ENCODE measurements at places on chromosomes 1 and 21.

DNA sequence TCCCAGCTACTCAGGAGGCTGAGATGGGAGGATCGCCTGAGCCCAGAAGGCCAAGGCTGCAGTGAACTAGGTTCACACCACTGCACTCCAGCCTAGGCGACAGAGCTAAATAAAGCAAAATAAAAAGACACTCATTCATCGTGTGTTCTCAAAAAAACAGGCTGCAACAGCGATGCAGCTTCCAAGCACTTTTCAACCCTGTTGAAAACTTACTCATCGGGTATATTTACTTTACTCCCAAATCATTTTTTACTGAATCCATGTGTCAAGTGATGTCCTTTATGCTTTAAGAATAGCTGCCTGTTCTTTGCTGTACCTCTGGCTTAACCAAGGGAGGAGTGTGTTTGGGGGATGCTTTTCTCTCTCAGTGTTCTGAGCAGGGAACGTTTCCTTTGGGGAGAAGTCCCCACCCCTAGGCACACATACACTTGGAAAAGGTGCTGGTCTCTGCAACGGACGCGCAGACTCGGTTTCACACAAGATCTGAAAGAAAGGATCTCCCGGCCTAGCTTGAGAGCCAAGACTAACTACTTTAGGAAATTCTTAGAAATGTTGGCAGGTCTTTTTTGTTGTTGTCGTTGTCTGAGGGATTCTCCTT is 1.4 kb downstream of the MAP1LC3C start:
- DNase-seq: no peak

- DNase-seq: no peak
These were observed 22.2 kb downstream of the RUNX1 start for GRCh38 chr21:35026617-35027562.

DNA sequence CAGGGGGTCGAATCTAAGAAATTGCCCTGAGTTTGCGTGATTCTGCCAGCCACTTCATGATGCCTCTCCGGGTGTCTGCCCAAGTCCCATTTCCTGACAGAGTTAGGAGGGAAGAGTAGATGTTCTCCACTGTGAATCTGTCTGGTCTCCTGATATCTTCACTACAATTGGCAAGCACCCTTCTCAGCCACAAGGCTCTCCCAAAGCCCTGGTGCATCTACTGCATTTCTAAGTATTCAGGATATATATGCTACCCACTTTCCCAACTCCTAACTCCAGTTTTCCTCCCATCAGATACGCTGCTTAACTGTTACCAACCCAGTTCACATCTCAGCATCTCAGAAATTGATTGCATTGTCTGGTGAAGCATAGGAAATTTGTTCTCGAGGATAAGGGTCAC is 25.9 kb upstream of the OVAAL start:
- no peak for DNase-seq

DNA sequence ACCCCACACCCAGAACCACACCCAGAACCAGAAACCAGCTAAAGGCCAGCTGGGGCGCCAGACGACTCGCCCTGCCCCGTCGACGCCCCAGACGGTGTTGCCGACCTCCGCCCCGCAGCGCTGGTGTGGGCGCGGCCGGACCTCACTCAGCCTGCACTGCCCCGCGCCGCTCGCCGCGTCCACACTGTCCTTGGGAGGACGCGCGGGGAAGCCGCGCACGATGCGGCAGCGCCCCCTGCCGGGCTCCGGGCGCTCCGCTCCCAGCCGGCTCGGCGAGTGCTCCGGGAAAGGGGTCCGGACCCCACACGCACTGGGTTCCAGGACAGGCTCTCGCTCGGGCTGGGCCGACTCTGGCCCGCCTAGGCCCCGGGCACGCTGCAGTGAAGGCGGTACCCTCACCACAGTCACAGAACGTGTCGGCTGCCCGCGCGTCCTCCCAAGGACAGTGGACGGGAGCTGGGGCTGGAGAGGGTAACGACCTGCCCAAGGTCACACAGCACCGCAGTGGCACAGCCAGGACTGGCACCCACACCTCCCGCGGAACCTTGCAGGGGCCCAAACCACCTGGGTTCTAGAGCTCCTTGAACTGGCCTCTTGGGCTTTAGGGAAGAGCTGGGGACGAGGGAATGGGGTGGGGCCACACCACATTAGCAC is 90.2 kb downstream of the DMRTA2 start:
- peak; percentile 91 for DNase-seq

DNA sequence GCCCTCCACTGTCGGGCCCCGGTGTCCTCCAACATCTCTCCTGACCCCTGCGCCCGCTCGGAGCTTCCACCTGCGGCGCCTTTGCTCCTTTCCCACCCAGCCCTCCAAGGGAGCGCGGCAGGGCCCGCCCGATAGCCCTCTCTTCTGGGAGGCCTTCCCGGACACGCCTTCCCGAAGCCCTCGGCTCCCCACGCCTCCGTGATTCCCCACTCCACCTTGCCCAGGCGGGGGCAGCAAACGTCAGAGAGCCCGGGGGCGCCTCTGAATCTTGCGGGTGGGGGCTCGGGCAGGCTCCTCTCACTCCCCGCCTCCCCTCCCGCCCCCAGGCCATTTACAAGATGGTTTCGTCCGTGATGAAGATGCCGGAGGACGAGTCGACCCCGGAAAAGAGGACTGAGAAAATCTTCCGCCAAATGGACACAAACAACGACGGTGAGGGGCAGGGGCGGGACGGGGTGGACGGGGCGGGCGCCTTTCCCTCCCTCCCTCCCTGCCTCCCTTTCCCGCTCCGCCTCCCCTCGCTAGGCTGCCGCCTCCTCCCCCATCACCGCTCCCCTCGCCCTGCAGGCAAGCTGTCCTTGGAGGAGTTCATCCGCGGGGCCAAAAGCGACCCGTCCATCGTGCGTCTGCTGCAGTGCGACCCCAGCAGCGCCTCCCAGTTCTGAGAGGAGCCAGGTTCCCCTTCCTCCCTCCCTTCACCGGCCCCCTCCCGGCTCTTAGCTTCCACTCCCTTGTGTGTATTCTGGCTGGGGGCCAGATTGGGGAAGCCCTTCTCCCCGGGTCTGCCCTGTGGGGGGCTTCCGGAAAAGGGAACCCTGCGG is 7.1 kb downstream of the HPCA start:
- no peak for DNase-seq

DNA sequence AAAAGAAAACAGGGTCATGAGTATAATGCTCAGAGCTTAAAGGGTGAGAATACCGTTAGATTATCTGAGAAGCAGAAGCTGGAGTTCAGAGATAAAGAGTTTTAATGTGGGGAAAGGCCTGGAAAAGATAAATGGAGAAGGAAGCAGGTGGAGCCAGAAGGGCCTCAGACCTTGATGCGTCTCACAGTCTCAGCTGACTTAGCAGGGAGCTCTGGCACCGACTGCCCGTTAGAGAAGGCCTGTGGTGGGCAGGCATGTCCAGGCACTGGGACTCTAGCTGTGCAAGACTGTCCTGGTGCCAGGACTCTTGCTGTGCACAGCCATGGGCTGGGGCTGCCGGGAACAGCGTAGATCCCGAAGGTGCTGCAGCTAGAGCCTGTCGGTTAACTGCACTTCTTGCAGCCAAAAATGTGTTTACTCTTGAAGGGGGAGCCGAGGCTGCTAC is 3.8 kb upstream of the SLAMF9 start:
- no peak for DNase-seq

- DNase-seq: no peak
These were observed 364.8 kb upstream of the SGIP1 start for GRCh38 chr1:66168948-66169671.

DNA sequence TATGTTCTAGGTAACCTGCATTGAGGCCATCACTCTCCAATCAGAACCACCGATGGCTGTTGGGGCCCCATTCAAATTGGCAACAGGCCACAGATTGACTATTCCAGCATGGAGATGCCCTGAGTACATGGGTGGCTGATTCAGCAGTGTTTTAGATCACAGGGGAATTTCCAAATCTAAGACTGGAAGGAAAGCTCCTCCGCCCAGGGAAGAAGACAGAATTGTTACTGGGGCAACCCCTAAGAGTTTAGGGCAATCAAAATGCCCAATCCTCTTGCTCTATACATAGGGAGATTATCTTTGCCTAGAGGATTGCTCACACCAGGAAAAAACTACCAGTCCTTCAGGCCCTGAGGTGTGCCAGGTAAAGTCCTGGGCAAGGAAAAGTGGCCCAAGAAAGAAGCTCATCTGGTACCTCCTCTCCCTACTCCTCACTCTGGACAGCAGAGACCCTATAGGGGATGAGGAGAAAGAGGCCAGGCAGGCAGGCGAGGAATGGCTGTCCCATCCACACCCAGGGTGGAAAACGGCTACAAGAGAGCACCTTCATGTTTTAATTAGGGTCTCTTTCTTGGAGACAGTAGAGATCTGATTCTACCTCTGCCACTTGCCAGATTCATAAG is 5.8 kb downstream of the S100A8 start:
- DNase-seq: no peak

GRCh38 chr1:235073331-235073967 is 55.2 kb downstream of the TOMM20 start:
- DNase-seq: no peak

- DNase-seq: no peak
These were observed 688 bp downstream of the SCAMP3 start for GRCh38 chr1:155261493-155261851.

Data from H1 (cell line).